ENCODE measurements at places on chromosomes 4 and X. TPM values are rescaled to one million over a fixed set of nuclear protein-coding genes. Genes with fewer than 3 reads are reported as not detected.

The GPR82 gene
- not detected for total RNA-seq

- DNase-seq: no peak
These were observed 409.0 kb downstream of the TECRL start for GRCh38 chr4:64000241-64000640.

The UBE2D3 gene
- 204 TPM for total RNA-seq

The GLRA3 gene
- total RNA-seq: not detected

DNA sequence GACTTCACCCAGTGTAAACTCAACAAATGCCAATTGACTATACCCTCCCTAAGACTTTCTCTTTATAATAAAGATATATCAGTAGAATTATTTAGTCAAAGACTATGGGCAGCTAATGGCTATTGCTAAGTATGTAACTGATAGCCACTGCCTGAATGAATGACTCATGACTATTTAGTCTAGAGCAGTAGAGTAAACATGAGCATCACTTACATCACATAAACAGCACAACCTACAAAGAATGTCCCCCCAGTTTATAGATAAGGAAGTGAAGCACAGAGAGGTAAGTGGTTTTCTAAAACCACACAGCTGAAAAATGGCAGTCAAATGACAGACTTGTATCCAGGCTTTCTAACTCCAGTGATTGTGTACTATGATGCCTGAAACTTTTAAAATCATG lies 507.0 kb downstream of the PPARGC1A start:
- DNase-seq: peak; percentile 64

The PRDM8 gene
- total RNA-seq: 1.1 TPM

The PAGE3 gene
- total RNA-seq: not detected

DNA sequence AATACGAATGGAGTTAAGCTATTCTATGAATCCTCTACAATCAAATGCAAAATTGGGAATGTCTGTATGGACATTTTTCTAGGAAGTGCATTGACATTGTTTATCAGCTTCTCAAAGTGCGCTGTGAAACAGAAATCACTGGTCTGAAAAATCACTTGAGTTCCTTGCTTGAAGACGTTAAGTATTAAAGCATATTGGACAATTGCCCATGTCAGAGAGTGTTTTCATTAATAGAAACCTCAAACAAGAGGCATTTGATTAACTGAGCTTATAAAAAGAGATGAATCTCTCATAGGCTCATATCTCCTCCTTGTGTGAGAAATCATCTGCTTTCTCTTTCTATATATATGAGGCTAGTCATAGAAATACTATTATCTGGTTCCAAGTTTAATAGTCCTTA lies 692.1 kb upstream of the POU3F4 start:
- DNase-seq: no peak

DNA sequence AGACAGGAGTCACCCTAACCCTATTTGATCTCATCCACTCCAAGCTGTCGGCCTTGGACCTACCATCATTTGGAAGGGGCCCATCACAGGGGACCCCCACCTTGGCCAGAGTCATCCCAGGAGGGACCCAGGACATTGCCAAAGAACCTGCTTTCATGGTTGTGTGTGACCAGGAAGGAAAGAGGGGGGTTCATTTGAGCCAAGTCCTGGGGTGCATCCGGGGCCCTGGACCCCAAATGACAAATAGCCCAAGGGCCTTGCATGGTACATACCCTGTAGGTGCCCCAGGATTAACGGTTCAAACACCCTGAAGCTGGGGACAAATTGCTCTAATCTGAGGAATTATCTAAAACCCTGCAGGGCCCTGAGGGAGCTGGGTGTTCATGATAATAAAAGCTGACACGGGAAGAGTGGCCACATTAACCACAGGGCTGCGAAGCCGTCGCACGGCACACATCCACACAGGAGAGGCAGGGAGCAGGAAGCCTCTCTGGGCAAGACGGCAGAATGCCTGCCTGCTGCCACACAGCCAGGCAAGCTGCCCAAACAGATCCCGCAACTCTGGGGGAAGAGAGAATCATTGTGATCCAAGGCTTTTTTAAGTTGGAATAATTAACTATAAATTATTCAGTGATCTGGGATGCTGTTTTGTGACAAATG lies 28.2 kb upstream of the PPP2R2C start:
- DNase-seq: no peak

DNA sequence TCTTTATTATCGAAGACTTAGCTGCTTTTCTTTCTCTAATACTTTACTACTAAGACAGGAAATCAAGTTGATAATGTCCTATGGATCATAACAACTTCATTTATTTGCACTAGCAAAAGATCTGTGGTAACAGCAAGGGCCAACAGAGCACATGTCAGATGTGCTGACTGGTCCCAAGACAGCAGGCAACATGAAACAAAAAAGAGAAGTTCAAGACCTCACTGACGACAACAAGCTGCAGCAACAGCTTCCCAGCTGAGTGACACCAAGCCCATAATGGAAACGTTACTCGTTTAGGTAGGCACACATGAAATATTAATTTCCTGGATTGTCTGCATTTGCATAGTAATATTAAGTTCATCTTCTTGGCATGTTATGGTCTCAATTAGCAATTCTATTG lies 126.9 kb downstream of the UNC5C start:
- no peak for DNase-seq

Measured in Daoy (cell line).